Renal pelvis (tissue), 12 donors: ENCODE measurements at places on chromosomes 2 and 18. TPM values are rescaled to one million over a fixed set of nuclear protein-coding genes. Genes with fewer than 3 reads are reported as not detected.
A peak's percentile ranks its signal among the peaks of the same experiment; 100 is the strongest.

DNA sequence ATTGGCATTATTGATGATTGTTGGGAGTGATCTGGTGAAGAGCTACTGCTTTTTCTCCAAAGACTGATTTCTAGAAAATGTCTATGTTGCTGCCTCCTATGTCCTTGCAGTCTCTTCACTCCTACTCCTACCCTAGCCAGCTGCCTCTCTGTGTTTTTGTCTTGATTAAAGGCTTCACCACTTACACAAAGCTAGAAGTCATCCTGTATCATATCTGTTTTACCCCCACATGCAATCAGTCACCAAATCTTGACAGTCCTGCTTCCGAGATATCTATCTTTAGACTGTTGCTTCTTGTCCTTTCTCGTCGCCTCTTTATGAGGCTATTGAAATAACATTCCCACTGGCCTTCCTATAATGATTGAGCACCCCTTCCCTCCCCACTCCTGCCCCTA, 84.5 kb upstream of the ITGA4 start:
- DNase-seq = peak; percentile 14

GRCh38 chr2:184338771-184339170, 259.6 kb upstream of the ZNF804A start:
- no peak for DNase-seq

B3GNT7 gene
- polyA plus RNA-seq = 5.0 TPM

- no peak for DNase-seq
These were observed 2.6 kb downstream of the CYB5A start for GRCh38 chr18:74289137-74289536.

GRCh38 chr2:10297959-10298531, 4.7 kb upstream of the HPCAL1 start:
- DNase-seq = no peak

DNA sequence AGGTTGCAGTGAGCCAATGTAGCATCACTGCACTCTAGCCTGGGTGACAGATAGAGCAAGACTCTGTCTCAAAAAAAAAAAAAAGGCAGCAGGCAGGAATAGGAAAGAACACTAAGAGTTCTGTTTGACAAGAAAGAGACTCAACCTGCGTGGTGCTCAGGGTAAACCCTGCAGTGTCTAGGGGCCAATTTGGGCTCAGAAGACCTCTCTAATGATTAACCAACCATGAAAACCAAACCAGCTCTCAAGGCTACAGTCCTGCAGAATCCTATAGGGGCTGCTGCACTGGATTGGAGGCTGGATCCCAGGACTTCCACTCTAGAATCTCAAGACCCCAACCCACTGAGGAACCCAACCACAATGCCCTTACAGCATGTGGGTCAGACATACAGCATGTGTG, 2.4 kb downstream of the TRABD2A start:
- no peak for DNase-seq

RAB12 gene
- polyA plus RNA-seq = 43.9 TPM

DNA sequence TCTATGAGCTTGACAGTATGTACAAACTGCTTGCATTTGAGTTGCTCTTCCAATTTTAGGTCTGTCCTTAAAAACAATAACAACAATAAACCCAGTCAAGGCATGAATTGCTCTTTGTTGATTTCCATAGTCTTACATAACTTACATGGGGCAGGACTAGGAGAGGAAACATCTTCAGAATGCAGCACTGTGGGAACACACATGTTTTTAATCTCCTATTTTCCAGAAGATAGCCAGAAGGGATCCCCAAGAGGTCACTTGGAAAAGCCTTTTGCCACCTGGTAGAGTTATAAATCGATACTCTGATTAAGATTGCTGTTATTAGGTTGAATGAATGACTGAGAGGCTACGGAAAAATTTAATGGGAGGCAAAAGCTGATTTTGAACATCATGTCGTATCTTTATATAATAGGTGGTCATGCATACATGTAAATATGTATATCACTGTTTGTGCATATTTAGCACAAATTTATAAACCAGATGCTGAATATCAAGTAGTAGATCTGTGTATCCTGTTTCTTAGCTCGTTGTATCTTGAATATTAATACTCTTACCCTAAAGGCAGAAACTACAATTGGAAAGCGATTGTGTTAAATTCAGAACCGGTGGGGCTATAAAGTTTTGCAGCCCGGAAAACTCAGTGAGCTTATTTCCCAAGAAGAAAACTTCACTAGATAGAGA, 479.4 kb upstream of the TCF4 start:
- DNase-seq = no peak

PPP1R1C gene
- polyA plus RNA-seq = 2.6 TPM

FBLN7 gene
- polyA plus RNA-seq = 13.2 TPM

DNA sequence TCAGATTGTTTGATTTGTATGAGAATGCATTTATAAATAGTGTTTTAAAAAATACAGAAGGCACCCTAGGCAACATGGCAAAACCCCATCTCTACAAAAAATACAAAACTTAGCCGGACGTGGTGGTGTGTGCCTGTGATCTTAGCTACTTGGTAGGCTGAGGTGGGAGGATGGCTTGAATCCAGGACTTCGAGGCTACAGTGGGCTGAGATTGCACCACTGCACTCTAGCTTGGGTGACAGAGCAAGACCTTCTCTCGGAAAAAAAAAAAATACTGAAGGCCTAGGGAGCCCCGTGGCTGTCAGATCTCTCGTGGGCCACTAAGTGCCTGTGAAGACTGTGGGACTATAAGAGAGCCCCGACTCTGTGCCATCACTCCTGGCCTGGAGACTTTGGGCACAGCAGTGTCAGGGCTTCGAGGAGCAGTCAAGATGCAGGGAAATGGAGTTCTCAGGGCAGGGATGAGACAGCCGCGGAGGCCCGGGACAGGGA, 40.5 kb downstream of the MYO7B start:
- no peak for DNase-seq

DNA sequence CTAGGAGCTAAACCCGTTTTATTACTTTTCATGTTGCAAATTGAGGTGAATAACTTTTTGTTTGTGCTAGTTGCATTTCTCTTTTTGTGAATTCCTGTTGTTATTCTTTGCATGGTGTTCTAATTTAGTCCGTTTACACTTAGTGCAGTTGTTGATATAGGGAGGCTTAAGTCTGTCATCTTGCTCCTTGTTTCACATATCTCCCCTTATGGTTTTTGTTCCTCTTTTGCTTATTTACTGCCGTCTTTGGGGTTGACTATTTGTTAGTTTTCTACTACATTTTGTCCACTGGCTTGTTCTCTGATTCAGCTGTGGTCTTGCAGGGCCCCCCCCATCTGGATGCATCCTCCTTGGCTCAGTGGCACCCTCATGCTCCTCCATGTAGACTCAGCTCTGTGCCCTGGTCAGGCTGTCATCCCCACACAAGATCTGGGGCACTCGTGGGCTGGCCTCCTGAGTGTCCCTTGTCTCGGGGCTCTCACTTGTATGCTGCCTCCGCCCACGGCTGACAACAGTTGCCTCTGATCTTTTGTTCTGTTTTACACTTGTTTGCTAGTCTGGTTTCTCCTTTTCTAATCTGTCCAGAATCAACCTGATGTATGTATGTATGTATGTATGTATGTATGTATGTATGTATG, 42.9 kb upstream of the ASB1 start:
- DNase-seq = no peak

- DNase-seq = no peak
These were observed 415.8 kb upstream of the DSEL start for GRCh38 chr18:67932271-67932670.

DNA sequence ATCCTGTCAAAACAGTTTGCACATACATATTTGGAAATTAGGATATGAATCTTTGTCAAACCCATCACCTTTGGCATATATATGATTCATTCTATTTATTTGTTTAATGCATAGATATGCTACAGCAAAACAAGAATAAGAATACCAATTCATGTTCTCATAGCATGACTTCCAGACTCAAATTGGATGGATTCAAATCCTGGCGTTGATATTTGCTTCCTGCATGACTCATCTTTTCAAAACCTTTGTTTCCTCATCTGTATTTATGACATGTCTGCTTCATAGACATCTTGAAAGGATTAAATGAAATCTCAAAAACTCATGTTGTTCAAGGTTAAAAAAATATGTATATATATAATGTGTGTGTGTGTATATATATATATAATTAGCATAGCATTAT, 261.3 kb downstream of the MBD5 start:
- DNase-seq = no peak

CCT4 gene
- polyA plus RNA-seq = 157 TPM

C1QL2 gene
- polyA plus RNA-seq = not detected

GRCh38 chr18:4093676-4094075, 361.4 kb downstream of the DLGAP1 start:
- DNase-seq = no peak

- DNase-seq = peak; percentile 79
These were observed 3.9 kb upstream of the ID2 start for GRCh38 chr2:8677646-8678592.

BMP10 gene
- polyA plus RNA-seq = not detected

DNA sequence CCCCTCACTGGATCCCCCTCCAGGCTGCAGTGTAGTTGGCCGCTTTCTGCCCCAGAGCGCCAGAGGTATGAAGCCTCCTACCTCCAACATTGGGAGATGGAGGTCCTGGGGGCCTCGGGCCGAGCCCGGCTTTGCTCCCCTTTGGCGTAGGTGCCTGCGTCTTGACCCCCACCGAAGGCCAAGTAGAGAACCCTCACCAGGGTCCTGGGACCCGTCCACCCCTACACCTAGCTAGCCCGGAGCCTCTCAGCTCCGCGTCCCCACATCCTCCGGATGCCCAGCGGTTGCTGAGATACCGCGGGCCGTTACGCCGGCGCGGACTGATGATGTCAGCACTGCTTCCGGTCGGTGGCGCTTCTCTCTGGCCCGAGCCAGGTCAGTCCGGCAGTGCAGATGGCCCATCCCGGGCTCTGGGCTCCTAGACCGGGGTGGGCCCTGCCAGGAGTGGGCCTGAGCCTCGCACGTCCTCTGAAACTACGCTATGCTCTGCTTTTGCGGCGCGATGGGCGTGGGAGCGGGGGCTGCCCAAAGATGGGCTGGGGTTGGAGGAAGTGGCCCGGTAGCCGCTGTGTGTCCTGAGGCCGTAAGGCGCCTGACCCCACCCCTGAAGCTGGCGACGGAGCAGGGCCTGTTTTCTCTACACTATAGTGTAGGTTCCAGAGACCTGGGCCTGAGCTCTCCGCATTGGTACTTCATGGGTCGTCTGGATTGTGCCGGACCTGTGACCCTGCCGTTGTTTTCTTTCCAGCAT, at the start of the genes GLB1L and STK16:
Gene GLB1L, minus strand, starts transcription at position 297 of the 751 bp plus-strand sequence. CDS start 1,871 bp downstream, outside the sequence.
Gene STK16, plus strand, starts transcription at position 332 of the 751 bp plus-strand sequence. CDS start 521 bp downstream, outside the sequence.
- DNase-seq = peak; percentile 93

NCKAP5 gene
- polyA plus RNA-seq = 6.3 TPM

DNA sequence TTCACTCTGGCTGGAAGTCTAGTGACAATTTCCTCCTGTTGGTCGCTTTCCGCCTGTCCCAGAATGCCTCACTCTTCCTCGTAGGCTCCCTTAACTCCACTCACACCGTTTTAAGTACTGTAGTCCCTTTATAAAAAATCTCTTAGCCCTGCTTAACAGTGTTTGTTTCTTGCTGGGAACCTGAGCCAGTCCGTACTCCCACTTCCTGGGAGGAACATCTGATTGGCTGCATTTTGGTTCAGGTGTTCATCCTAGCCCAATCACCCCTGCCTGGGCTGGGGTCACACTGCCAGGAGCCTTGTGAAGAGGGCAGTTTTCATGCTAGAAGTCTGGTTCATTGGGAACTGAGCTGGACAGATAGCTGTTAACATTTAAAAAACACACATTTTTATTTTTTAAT, 25.6 kb upstream of the TOGARAM2 start:
- no peak for DNase-seq

MC2R gene
- polyA plus RNA-seq = 0.24 TPM

- no peak for DNase-seq
These were observed 565.2 kb upstream of the NRXN1 start for GRCh38 chr2:51597086-51597485.

CRYGC gene
- polyA plus RNA-seq = not detected

GRCh38 chr2:240926516-240927389, 20.6 kb downstream of the CROCC2 start:
- DNase-seq = no peak

SCYGR4 gene
- polyA plus RNA-seq = not detected

MXD1 gene
- 10.7 TPM for polyA plus RNA-seq

INHBB gene
- 0.06 TPM for polyA plus RNA-seq

SP3 gene
- 104 TPM for polyA plus RNA-seq

TSPYL6 gene
- not detected for polyA plus RNA-seq

FHL2 gene
- 28.2 TPM for polyA plus RNA-seq

- peak; percentile 39 for DNase-seq
These were observed 556 bp downstream of the DNMT3A start for GRCh38 chr2:25341011-25341727.

CDH19 gene
- 0.39 TPM for polyA plus RNA-seq

PROKR1 gene
- 0.40 TPM for polyA plus RNA-seq

CPS1 gene
- 3.2 TPM for polyA plus RNA-seq

- no peak for DNase-seq
These were observed 203.3 kb downstream of the LRP1B start for GRCh38 chr2:141927536-141927935.

GPBAR1 gene
- 2.2 TPM for polyA plus RNA-seq

MROH2A gene
- not detected for polyA plus RNA-seq

DNA sequence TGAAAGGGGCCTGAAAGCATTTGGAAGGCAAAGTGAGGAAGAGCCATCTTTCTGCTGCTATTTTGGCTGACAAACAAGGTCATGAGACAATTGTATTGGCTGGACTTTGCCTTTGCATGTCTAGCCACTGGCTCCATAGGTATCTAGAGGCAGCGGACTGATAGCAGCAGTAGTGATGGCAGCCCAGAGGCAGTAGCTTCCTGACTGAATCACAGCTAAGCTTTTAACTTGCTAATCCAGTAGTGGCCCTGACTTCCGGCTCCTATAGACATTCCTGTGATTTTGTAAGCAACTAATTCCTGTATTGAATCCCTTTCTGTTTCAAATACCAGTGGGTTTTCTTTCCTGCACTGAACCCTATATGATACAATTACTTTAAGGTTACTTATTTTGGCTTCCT, 69.8 kb upstream of the PDE1A start:
- DNase-seq = no peak

- no peak for DNase-seq
These were observed 127.5 kb upstream of the CTAGE1 start for GRCh38 chr18:22545066-22545760.

GRCh38 chr2:230305416-230306275, 21.3 kb upstream of the SP140L start:
- DNase-seq = no peak

DNA sequence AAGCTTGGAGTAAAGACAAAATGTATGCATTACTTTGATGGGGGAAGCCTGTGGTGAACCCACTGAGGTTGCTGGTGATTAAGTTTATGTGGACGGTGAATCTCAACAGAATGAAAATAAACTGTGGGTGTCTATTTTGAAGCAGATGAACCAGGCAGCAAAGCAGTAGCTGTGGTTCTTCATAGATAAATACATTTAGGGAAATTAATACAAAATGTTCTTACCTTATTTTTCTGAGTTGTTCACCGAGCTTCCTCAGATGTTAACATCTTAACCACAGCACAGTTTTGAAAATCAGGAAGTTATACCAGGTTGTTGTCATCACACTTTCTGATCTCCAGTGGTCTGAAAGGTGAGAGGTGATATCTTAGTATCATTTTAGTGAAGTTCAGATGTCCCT, 53.9 kb downstream of the NCK2 start:
- DNase-seq = no peak

DNA sequence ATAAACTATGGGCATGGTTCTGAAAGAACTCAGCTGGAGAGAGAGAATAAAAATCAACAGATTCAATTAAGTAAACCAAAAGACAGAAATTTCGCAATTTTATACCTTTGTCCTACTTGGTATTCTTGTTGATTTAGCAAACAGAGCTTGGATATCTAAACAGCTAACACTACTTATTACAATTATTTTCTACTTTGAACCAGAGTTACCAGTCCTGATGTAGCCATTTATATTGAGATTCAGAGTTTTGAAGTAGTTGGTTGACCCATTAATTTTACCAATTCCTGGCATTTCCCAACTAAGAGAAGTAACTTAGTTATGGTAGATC, 48.9 kb downstream of the ASXL2 start:
- no peak for DNase-seq
